ENCODE measurements at places on chromosomes 4 and X. TPM values are rescaled to one million over a fixed set of nuclear protein-coding genes. Genes with fewer than 3 reads are reported as not detected.

ESX1 gene
- total RNA-seq, result not detected

S100G gene
- not detected for total RNA-seq

TRAPPC2 gene
- 16.5 TPM for total RNA-seq

SORCS2 gene
- not detected for total RNA-seq

PIR gene
- 10.3 TPM for total RNA-seq

DCAF8L1 gene
- total RNA-seq, result not detected

DRD5 gene
- not detected for total RNA-seq

LUZP4 gene
- total RNA-seq, result not detected

MXRA5 gene
- not detected for total RNA-seq

TBC1D9 gene
- 17.4 TPM for total RNA-seq

SLC34A2 gene
- total RNA-seq, result not detected

IDUA gene
- 35.0 TPM for total RNA-seq

POU3F4 gene
- total RNA-seq, result not detected

SFRP2 gene
- not detected for total RNA-seq

IGFBP7 gene
- 61.9 TPM for total RNA-seq

GRCh38 chr4:8235224-8235623, 34.3 kb upstream of the HTRA3 start:
- no peak for DNase-seq

DNA sequence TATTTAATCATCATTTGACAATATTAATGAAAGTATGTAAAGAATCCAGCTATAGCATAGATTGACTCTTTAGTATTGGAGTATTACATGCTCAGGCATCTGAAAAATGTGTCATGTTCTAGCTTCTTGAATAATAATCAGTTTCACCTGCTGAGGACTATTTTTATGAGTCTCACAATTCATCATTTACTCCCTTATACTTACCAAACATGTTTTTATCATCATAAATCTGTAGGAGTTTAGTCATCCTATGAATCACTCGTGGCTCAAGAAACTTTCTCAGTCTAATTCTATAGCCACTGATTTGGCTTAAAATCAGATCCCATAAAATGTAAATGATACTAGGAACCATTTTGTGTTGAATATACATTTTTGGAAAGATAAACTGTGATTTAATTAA, 1616.1 kb downstream of the C4orf33 start:
- DNase-seq, result peak; percentile 51

DNA sequence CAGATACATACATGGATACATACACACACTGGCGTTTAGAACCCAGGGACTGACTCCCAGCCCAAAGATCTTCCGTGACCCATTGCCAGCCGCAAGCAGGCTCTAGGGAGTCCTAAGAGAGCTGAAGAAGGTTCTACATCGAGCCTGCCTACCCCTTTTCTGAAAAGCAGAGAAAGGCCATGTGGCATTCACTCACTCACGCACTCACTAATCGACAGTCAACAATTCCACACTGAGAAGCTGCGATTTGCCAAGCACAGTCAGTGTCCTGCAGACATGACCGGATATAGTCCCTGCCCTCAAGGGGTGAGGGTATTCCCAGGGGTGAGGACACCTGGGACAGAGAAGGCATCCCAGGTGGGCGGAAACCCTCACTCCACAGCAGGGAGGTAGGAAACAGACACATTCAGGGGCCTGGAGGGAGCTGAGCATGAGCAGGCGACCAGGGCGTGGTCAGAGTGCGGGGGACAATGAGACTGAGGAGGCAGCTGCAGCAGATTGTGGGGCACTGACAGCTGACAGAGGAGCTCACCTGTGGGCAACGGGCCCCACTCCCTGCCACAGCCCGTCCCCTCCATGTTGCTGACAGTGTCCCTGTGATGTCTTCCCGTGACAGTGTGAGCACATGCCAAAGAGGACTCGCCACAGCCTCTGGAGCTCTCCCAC, 13.2 kb upstream of the MAN2B2 start:
- no peak for DNase-seq

DNA sequence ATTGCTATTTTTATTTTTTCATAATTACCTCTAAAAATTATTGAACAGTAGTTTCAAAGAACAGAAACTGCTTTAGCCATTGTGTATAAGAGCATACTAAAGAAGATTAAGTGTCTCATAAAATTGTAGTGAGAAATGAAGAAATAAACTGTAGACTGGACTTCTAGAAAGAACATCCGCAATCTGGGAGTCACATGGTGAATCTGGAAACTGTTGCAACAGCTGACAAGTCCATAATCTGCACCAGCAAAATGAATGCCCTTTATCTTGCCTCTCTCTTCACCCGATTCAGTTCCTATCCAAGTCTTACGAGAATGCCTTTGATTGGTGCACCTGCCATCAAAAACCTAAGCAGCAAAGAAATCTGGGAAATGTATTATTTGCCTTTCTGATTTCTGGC, 312.9 kb downstream of the NAF1 start:
- no peak for DNase-seq

DNA sequence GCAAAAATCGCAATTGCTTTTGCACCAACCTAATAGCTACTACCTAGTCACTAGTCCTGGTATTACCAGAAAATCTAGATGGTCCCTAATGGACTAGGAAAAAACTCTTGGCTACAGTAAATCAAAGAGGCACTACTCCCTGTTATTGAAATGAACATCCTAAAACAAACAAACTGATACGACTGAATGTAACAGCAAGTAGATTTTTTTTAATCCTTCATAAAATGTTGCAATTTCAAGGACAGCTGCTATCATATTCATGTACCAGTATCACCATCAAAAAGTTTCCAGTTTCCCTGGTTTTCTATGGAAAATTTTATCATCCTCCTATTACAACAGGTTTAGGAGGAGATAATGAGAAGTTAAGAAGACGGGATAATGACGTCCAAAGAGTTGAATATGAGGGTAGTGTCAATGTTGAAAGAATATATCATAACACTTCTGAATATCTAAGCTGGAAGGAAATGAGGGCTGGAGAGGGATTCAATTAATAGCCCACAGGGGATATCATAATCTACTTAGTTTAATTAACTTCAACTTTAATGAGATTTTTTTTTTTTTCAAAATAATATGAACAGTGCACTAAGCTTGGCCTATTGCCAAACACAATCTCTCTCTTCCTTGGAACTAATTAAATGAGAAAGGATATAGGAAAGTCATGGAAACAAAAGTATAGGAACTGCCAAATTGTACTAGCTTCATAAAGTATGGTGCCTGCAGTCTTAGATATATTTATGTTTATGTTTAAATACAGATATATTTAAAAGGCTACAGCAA, 94.8 kb upstream of the SMIM10 start:
- DNase-seq, result no peak

DNA sequence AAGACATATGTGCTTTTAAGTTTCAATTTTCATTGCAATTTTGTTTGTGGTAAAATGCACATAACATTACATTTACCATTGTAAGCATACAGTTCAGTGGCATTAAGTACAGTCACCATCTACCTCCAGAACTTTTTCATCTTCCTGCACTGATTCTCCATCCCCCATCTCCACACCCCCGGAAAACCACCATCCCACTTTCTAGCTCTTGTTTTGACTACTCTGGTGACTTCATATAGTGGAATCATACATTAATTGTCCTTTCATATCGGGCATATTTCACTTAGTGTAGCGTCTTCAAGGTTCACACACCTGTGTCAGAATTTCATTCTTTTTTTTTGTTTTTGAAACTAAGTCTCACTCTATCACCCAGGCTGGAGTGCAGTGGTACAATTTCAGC, 143.5 kb downstream of the GPR143 start:
- no peak for DNase-seq

- no peak for DNase-seq
These were observed 697.5 kb downstream of the FSTL5 start for GRCh38 chr4:161466316-161466715.

DNA sequence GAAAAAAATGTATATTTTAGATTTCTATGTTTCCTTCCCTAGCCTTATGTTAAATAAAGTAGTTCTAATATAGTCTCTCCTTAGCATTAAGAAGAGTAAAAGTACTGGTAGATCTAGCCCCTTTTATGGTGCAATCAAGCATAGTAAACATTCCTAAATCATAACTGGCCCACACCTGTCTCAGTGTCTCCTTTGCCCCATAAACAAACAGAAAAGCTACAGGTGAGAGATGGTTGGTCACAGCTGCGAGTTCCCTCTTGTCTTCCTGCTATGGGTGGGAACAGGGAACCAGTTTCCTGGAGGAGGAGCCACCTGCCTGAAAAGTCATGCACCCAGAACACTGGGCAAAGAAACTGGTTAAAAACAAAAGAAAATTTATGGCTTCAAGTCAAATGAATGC, 16.6 kb downstream of the SOWAHB start:
- DNase-seq, result peak; percentile 40

GRCh38 chr4:20284990-20285389, 33.3 kb downstream of the SLIT2 start:
- no peak for DNase-seq

DNA sequence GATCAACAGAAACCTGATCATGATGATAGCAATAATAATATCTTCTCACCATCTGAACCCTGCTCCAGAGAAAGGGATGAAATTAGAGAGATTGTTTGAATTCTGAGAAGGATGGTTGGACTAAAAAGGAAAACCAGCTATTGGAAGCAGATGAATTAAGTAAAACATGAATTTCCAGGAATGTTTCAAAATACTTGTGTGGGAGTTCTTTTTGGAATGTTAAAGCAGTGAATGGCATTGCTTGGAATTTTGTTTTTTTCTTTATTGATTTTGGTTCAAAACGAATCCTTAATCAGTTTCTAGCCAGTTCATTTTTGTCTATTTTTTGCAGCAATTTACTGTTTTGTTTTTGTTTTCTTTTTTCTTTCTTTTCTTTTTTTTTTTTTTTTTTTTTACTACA, 150.3 kb downstream of the NHS start:
- DNase-seq, result no peak

GRCh38 chr4:66331761-66332160, 661.5 kb upstream of the EPHA5 start:
- no peak for DNase-seq

DNA sequence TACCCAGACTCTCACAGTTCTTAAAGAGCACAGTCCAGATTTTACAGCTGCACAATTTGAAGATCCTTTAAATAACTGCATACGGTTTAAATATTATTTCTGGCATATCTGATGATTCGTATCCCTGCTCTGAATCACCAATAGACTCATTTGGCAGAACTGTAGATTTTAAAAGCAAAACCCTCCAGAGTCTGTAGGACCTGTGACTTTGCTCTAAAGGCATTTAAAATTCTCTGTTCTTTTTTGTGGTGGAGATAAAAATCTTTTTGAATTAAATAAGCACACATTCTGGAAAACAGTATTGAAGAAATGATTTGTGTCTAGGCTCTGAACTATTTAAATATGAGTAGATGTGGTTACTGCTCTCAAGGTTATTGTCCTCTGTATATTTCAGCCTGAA, 246.2 kb upstream of the PITX2 start:
- no peak for DNase-seq

DNA sequence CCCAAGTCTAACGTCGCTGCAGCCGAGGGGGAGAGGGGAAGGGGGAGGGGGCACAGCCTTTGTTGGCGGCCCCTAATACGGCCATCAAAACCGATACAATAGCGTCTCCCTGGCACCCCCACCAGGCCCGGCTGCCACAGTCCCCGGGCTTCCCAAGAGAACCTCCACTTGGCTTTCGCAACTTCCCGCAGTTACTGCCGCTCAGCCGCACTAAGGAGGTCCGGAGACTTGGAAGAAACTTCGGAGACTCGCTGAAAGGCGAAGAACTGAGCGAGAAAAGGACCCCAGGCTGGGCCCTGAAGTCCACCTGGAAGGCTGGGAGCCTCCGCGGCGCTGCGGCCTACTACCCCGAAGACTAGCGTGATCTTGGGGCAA, 2.8 kb downstream of the NKX6-1 start:
- DNase-seq, result no peak

DNA sequence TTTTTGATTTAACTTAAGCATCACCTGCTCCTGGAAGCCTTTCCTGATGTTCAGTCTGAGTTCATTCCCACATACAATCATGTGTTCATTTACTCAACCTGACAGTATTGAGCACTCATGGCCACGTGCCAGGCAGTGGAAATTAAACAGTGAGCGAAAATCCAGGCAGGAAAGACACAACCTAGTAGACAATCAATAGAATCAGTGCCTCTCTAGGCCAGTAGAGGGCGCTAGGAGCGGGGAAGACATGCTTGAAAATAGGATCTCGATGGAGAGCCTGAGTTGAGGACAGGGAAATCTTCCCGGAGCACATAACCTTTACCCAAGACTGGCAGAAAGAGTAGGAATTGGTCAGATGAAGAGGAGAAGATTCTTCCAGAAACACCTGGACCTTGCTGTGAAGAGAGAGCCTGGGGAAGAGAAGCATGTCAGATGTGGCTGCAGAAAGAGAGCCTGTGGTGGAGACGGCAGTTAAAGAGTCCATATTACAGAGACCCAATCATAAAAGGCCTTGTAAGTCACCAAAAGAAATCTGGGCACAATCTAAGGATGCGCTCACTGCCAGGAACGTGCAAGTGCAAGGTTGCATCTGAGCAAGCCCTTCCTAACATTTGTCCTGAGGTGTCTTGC, 103.5 kb downstream of the LDB2 start:
- peak; percentile 64 for DNase-seq

DNA sequence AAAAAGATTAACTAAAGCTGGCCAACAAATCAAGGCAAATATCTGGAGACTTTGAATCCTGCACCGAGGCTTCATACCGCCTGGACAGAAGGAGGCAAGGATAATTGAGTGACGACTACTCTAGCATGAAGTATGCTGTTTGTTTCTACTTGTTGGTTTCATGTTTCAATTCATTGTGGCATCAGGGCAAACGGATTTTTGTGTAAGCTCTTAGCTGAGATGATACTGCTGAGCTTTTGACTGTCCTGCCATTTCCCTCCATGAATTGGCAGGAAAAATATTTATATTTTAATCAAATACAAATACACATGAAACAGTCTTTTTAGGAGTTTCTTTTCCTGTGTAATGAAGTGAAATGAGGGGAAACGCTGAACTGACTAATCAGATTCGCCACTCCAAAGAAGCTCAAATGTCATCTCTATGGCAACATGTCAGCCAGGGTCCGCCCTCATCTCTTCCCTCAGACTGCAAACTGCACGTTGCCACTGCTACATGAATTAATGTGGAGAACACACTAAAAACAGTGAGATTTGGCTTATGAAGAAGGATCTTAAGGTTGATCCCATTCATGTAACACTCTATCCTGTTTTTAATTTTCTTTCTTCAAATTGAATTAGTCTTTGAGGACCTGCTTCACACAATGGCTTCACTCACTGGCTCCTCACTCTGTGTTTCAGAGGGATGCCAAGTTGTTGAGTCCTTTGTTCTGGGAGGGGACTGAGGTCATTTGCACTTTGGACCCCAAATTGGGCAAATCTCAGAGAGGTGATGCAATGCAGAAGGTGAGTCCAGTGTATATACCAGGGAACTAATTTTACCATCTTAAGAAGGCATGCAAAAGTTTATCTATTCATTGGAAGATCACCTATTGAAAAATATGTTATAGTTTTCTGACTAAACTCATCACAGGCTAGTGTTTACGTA, 149.6 kb upstream of the MID1 start:
- no peak for DNase-seq

- no peak for DNase-seq
These were observed 235.2 kb upstream of the ANKRD50 start for GRCh38 chr4:124947622-124948265.

GRCh38 chrX:100643956-100644860, at the start of gene SRPX2:
SRPX2 (plus strand) TSS chrX:100644199; CDS start chrX:100646323, 2,124 bp downstream.
- peak; percentile 86 for DNase-seq

- DNase-seq, result no peak
These were observed 224.8 kb upstream of the EDA2R start for GRCh38 chrX:66863721-66864120.
